Hematopoietic multipotent progenitor cell treated with erythropoietin and hydrocortisone succinate and interleukin-3 and kit ligand, for 15 days (in vitro differentiated cells): ENCODE measurements at places on chromosomes 4 and X.

DNA sequence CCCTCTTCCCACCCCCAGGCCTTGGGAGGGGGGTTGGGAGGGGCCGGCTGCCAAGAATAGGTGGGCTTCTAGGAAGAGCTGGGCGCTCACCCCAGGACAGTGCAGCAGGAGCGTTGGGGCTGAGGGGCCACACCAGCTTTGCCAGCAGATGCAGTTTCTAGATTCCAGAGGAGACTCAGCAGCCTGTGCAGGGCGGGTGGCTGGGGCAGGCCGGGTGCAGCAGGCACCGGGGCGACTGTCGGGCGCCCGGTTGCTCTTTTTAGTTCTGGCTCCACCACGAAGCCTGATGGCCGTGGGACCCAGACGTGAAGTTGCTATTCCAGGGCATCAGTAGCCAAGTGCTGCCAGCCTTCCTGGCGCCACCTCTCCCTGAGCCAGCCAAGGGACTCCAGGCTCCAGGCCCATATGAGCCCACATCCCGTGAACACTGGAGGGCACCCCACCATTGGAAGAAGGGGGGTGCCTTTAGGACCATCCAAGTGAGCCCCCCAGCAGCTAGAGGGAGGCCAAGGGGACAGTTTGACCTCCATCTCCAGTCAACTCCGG is 5.8 kb downstream of the SSR4 start:
- no peak for DNase-seq

DNA sequence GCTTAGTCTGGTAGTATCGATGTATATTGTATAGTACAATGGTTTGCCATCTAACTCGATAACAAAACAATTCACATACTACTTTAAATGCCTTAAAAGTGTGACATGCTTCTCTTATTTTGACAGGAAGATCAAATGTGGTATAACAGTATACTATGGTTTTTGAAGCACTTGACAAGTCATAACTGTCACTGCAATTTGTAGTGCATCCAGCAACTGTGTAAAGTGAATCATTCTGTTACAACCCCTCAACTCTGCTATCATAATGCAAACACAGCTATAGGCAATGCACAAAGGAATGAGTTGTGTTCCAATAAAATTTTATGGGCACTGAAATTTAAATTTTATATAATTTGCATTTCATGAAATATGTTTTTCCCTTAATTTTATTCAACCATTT is 14.0 kb downstream of the RAP1GDS1 start:
- no peak for DNase-seq

DNA sequence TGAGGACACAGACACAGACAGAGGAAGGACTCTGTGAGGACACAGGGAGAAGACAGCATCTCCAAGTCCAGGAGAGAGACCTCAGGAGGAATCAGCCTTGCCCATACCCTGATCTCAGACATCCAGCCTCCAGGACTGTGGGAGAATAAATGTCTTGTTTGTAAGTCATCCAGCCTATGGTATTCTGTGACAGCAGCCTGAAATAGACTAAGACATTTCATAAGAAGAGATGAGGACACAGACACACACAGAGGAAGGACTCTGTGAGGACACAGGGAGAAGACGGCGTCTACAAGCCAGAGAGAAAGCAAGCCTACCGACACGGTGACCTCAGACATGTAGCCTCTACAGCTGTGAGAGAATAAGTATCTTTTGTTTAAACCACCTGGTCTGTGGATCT is 112.1 kb downstream of the DHRSX start:
- no peak for DNase-seq

DNA sequence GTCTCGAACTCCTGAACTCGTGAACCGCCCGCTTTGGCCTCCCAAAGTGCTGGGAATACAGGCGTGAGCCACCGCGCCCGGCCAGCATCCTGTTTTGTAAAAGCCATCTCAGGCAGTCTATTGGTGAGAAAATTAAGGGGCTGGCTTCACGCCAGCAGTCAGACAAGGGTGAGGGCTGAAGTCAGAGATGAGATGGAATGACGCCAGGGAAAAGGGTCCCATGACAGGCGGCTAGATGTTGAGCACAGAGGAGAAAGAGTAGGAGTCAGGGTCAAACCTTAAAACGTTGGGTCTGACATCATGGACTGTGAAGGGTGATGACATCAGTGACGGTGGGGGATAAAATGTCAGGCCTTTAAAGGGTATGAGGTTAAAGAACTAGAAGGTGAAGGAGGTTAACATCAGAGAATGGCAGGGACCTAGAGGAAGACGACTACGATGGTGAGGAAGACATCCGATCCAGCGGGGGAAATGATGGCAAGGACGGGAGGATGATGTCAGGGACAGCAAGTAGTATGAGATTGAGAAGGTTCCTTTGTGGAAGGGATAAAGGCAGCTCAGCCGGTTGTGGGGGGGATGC is 504 bp upstream of the RBM3 start:
- no peak for DNase-seq

DNA sequence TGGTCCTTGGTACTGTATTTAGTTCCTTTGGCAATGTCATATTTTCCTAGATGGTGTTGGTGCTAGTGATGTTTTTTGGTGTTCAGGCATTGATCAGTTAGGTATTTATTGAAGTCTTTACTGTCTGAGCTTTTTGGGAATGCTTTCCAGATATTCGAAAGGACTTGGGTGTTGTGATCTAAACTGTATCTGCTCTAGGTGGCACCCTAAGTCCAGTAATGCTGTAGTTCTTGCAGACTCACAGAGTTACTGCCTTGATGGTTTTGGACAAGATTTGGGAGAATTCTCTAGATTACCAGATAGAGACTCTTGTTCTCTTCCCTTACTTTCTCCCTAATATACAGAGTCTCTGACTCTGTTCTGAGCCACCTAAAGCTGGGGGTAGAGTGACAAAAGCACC is 513.6 kb upstream of the PITX2 start:
- no peak for DNase-seq

DNA sequence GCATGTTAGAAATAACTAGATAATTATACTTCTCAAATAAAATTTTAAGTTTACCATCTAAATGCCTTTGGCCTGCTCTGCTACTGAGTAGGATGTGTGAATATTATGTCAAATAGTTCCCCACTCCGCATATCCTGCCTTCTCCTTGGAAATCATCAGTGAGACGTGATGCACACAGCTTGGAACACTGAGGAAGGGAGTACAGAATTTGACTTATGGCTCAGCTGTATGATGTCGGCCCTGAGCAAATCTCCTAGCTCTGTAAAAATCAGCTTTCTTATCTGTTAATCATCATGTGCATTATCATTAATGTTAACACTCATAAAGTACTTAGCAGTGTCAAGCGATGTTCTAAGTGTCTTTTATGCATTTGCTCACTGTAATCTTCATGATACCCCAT is 241.0 kb upstream of the ANKRD50 start:
- DNase-seq: no peak

DNA sequence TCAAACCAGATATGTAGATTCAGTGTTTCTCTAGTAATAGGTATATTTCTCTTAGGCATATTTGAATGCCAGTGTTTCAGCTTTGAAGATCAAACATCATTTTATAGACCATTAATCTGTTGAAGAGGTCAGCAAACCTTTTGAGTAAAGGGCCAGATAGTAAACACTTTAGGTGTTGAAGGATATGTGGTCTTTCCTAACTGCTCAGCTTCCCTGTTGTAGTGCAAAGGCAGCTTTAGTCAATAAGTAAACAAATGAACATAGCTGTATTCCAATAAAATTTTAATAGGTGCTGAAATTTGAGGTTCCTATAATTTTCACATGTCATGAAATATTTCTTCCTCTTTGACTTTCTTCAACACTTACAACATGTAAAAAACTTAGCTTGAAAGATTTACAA is 201.6 kb downstream of the ADGRL3 start:
- no peak for DNase-seq

DNA sequence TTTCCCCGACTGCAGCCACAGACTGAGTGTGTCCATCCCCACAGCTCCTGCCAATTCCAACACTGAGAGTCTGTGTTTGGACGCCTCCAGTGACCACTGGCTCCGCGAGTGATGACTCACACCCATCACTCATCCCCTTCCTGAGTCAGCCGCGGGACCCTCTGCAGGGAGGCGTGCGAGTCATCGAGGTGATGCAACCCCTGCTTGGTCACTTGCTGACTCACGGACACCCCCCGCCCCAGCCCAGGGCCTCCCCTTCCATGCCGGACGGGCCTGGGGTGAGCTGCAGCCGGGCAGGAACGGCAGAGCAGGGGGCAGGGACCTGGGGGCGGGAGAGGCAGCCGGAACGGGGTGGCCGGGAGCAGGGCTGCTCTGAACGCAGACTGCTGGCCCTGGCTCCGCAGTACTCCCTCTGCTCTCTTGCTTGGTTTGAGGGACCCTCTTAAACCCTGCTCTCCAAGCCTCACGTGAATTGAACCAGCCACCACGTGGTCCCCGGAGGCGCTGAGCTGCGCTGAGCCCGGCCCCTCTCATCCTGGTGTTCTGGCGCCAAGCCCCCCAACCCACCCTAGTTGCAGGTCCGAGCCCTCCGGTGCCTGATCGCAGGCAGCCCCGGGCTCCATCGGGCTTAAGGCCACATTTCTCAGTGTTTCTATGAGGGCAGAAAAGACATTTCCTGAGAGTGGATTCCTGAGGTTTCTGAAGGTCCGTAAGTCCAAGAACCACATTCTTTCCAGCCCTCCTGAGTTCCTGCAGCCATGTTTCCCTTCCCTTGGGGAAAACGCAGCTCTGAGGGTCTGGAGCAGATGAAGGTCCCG is 32.4 kb downstream of the FGFRL1 start:
- DNase-seq: no peak

DNA sequence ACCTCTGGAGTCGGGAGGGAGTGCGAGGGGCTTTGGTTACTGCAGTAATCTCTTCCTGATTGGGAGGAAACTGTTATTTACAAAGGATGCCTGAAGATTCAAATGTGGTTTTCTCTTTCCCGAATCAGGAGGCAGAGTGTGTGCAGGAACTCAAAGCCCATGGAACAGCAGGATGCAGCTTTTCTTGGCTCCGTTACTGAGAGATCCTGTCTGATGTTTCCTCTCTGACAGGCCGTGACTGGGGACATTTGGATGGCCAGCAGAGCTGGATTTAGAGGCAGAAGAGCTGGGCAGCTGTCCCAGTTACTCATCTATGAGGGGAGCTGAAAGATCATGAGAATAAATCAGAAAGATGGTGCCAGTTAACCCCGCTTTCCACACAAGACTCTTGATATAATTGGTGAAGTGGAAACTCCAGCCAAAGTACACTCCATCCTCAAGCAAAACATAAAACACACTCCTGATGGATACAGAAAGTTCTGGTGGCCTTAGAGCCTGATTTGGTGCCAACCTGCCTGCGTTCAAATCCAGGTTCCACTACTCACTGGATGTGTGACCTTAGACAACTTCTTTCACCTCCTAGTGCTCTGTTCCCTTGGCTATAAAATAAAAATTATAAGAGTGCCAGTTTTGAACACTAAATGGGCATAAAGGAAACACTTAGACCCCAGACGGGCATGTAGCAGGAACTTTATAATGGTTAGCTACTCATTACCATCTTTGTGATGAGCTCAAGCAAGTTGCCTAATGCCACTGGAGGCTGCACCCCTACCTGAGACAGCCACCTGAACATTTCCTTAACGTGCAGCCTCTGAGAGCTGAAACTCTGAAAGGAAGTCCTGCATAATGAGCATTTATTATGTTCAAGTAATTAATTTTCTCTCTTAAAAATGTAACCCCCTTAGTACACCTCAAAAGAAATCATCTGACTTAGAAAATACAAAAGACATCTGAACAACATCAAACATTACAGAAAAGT is 349.0 kb upstream of the GATB start:
- DNase-seq: no peak

DNA sequence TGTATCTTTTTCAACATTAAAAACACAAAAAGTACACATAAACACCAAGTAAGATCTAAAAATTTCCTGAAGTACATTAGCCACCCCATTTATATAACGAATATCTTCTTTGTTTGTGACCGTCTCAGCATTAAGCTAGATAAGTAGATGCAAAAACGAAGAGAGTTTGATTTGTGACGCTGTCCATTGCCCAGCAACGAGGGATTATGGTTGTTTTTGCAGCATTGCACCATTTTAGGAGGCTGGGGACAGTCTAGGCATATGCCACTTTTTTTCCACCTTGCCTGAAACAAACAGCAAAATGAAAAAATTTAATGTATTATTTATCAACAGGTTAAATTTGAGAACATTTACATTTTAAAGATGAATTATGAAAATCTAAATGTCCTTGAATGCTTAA is 12.0 kb upstream of the IGSF1 start:
- DNase-seq: no peak

DNA sequence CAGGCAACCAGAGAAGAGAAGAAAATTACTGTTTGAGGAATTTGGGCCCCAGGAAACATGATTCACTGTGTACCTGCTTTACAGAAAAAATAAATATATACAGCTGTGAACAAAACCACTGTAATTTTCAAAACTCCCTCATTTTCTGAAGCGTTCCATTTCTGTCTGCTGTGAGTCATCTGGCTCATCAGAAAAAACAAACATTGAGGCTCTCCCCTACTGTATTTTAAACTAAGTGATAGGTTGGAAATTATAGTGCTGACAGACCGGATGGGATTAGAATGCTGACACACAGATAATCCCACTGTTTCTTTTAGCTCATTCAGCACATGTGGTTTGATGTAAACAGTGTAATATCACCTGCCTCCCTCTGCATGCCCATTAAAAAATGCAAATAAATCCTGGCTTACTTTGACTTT is 847.0 kb downstream of the TRIML1 start:
- DNase-seq: no peak

DNA sequence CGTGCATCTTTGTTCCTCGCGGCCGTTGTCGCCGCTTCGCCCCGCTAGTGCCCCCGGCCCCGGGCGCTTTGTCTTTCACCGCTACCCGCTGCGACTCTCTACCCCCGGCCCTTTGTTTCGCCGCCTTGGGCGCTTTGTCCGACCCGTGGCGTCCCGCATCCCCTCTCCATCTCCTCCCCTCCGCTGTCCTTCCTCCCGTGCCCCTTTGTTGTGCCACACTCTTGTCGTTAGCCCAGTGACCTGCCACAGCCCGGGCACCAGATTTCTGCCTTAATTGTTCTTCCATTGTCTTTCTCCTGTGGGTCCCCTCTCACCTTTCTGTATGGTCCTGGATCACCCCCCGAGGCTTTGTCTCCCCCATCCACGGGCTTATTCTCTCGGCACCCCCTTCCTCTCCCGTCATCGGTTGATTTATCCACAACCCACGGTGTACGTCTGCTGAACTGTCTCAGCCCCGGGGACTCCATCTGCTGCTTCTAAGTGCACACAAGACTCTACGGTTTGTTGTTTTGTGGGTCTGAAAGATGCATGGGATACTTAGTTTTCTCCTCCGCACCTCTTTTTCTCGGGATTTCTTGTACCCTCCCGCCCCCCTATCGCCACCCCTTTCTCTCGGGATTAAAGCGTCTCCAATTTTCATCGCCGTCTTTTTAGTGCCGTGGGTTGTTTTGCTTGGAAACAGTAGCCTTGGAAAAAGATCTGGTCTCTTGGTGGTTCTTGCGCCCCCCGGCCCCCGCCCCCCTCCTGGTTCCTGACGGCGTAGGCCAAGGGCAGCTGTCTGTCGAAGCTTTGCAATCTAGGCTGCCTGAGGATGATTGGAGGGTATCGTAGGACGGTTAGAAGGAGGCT is 783 bp downstream of the RBPJ start:
- peak; percentile 19 for DNase-seq

- DNase-seq: no peak
Observed at GRCh38 chr4:39571054-39571453, 43.8 kb upstream of the UGDH start.

GRCh38 chrX:68710870-68711576 is 63.6 kb downstream of the STARD8 start:
- peak; percentile 29 for DNase-seq
